RPMI8226 (cell line): ENCODE measurements at places on chromosomes 2 and 18.
A peak's percentile ranks its signal among the peaks of the same experiment; 100 is the strongest.

GRCh38 chr2:160353166-160353565 lies 140.4 kb downstream of the RBMS1 start:
- DNase-seq = peak; percentile 22

DNA sequence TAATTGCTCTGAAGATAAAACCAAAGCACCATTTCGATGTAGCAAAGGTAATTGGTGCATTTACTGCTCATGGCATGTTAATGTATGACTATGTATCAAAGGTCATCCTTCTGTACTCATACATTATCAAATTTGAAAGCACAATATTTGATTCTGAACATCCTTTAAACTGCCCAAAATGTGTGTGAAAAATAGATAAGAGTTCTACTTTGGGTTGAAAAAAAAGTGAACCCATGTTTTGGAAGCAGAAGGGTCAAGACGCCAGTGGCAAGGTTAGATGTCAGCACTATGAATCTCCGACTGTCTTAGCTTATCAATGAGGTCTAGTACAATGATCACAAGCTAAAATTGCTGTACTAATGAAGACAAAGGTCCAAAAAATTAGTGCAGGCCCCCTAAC lies 83.1 kb downstream of the LNPK start:
- DNase-seq = no peak

DNA sequence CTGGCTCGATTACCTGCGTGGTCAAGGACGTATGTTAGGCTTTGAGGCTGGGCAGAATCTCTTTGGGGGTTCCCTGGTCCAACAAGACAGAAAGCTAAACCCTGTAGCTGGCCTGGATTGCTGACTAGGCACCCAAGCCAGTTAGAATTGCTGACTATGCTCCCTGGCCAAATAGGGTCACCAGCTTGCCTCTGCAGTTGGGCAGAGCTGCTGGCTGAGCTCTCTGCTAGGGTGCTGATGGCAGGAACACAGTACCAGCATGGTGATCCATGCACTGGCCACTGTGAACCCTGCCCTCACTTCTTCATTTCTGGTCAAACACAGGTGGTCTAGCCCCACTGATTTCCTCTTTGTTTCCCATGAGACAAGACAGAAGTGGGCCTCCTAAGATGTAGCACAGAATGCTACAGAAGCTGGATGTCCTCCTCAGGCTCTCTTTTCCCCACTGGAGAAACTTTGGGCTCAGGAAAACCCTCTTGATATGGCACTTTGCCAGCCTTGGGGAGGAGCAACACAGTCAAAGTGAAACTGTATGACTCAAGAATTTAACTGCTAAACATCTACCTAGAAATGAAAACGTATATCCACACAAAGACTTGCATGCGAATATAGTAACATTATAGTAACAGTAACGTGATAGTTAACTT lies 20.8 kb downstream of the SP140L start:
- DNase-seq = peak; percentile 47

DNA sequence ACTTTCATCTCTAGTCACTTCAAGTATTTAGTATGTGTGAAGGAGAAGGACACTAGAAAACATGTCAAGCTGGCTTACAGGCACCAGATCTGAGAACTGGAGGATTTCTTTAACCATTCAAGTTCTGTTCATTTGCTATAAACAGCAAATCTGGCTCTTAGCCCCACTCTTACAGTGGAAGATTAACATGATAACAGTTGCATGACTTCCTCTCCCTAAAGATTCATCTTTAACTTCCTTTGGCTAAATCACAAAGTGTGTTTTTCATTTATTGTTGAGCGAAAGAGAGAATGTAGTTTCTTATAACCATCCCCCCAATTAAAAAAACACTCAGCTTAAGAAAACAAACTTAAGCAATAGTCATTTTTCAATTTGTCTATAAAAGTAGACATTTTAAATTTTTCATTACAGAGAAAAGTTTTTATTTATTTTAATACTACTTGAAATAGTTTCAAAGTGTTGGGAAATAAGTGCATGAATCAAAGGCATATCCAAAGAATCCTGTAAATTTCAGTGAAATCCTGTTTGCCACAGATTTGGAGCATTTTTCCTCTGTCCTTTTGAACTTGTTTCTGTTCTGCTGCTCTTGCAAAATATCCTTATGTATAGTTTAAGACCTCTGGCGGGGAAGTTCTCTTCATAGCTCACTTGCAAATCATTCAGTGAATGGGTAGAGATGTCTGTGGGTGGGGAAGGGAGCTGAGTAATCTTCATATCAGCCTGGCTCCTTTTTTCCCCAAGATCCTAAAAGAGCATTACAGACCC lies 241.0 kb upstream of the RBBP8 start:
- DNase-seq = no peak

- DNase-seq = no peak
Measured at GRCh38 chr2:190550137-190550536, 15.6 kb upstream of the NEMP2 start.

GRCh38 chr2:197058777-197059300 lies 132.3 kb upstream of the PGAP1 start:
- DNase-seq = no peak

GRCh38 chr2:209534228-209534627 lies 110.4 kb downstream of the MAP2 start:
- DNase-seq = no peak

- DNase-seq = no peak
Measured at GRCh38 chr2:101725038-101725437, 27.5 kb downstream of the MAP4K4 start.

DNA sequence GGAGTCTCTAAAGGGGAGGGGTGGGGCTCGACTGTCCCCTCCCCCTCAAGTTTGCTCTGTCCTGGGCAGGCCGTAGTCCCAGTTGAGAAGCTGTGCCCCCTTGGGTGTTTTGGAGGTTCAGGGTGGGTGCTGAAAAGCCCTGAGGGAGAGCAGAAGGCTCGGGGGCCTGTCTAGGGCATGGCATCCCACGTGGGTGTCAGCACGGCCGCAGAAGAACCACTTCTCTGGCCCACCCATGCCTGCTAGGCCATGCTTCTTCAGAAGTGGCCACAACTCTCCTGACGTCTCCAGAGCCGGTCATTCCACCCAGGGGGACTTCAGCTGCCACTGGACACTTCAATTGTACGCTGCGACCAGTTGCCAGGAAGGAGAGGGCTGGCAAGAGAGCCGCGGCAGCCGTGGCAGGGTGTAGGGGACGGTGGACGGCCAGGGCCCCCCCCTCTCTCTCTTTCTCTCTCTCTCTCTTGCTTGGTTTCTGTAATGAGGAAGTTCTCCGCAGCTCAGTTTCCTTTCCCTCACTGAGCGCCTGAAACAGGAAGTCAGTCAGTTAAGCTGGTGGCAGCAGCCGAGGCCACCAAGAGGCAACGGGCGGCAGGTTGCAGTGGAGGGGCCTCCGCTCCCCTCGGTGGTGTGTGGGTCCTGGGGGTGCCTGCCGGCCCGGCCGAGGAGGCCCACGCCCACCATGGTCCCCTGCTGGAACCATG lies at the start of gene INPP5D:
Gene INPP5D, plus strand, starts transcription at position 546 of the 704 bp plus-strand sequence. Its CDS starts 137 bp downstream, at position 683.
- peak; percentile 79 for DNase-seq

GRCh38 chr2:61807036-61807757 lies 46.7 kb downstream of the FAM161A start:
- no peak for DNase-seq

GRCh38 chr18:34841891-34842290 lies 131.8 kb downstream of the DTNA start:
- no peak for DNase-seq
